Progenitor cell of endocrine pancreas (in vitro differentiated cells): ENCODE measurements at places on chromosomes 3 and 15.
A peak's percentile ranks its signal among the peaks of the same experiment; 100 is the strongest.

DNA sequence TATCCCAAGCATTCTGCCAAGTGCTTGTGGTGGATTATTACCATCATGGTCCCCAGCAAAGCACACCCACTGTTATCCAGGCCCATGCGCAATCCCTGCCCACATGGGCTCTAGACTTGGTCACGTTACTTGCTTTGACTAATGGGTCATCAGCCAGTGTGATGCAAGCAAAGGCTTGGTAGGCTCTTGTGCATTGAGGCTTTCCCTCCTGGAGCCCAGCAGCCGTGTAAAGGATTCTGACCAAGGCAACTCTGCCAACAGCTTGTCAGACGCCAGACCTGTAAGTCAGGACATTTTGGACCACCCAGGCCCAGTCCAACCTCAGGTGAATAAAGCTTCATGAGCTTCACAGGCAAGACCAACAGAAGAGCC lies 93.9 kb downstream of the ABHD5 start:
- DNase-seq: no peak

GRCh38 chr15:53384417-53384816 lies 375.0 kb downstream of the WDR72 start:
- no peak for DNase-seq

- DNase-seq: no peak
These were observed 28.2 kb downstream of the CHD2 start for GRCh38 chr15:92928225-92928750.

DNA sequence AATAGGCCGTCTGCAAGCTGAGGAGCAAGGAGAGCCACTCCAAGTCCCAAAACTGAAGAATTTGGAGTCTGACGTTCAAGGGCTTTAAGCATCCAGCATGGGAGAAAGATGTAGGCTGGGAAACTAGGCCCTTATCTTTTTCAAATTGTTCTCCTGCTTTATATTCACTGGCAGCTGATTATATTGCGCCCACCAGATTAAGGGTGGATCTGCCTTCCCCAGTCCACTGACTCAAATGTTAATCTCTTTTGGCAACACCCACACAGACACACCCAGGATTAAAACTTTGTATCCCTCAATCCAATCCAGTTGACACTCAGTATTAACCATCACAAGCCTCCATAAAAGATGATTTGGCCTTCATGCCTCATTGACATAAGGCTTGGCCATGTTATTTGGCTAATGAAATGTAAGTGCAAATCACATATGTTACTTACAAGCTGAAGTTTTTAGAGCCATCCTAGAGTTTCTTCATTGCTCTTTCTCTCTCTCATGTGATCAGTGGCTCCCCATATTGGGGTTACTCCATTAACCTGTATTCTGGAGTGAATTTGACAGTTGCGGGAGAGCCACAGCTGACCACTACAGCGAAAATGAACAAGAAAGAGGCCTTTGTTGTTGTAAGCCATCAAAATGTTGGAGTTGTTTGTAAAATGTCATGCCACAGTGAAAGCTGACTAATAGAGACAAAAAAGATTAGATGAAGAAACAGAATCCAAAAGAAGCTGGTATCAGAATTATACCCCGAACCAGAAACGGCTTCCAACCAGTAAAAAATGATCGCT lies 61.7 kb downstream of the GBE1 start:
- DNase-seq: no peak

DNA sequence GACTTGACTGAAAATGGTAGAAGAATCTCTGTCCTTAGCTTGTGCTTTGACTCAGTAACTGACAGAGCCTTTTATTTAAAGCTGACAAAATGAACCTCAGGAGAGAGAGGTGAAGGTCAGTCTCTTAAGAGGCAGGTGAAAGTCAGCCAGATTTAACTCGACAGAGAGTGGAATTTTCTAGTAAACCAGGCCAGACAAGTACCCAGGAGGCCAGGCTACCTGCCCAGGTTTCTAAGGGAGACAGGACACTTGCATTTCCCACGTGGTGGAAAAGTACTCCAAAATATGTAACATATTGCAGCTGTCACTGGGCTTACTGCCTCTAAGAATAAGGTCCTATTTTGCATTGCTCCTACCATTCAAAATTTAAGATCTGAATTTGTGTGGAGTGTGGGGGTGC lies 167.9 kb downstream of the FMN1 start:
- no peak for DNase-seq

GRCh38 chr15:83559310-83559966 lies 94.5 kb upstream of the ADAMTSL3 start:
- peak; percentile 55 for DNase-seq

DNA sequence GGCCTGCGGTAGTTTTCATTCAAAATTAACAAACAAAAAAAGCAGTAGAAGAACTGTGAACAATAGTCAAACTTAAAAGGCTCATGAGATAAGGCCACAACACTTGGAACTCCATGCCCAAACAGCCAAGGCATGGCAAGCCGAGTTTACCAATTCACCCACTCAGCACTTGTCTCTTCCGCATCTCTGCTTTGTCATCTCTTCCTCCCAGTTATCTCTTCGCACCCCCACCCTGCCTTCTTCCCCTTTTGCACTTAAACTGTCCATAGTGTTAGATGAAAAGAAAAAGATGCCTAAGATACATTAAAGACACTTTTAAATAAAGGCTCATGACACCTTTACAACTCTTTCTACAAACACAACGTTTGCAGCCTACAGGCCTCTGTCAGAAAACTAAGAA lies 11.1 kb downstream of the TLE3 start:
- DNase-seq: no peak

- DNase-seq: no peak
These were observed 156.9 kb upstream of the AGTR1 start for GRCh38 chr3:148540851-148541250.

- no peak for DNase-seq
These were observed 28.2 kb downstream of the TPM1 start for GRCh38 chr15:63070681-63071129.

GRCh38 chr3:190546881-190547510 lies 33.1 kb downstream of the IL1RAP start:
- DNase-seq: no peak

DNA sequence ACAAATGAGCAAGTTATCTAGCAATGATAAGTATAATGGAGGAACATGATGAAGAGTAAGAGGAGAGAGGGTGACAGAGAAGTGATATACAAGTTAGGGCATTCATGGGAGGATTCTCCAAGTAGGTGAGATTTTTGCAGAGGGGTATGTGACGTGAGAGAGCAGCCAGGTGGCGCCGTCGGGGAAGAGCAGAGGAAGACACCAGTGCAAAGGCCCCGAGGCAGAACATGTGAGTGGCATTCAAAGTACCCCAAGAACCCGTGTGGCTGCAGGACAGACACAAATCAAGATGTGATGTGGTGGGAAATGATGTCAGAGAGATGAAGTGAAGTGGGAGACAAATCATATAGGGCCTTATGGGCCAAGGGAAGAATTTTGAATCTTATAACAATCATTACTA lies 81.8 kb upstream of the GRM7 start:
- DNase-seq: no peak

- DNase-seq: peak; percentile 84
These were observed 82.6 kb downstream of the LSM3 start for GRCh38 chr3:14261229-14261628.

DNA sequence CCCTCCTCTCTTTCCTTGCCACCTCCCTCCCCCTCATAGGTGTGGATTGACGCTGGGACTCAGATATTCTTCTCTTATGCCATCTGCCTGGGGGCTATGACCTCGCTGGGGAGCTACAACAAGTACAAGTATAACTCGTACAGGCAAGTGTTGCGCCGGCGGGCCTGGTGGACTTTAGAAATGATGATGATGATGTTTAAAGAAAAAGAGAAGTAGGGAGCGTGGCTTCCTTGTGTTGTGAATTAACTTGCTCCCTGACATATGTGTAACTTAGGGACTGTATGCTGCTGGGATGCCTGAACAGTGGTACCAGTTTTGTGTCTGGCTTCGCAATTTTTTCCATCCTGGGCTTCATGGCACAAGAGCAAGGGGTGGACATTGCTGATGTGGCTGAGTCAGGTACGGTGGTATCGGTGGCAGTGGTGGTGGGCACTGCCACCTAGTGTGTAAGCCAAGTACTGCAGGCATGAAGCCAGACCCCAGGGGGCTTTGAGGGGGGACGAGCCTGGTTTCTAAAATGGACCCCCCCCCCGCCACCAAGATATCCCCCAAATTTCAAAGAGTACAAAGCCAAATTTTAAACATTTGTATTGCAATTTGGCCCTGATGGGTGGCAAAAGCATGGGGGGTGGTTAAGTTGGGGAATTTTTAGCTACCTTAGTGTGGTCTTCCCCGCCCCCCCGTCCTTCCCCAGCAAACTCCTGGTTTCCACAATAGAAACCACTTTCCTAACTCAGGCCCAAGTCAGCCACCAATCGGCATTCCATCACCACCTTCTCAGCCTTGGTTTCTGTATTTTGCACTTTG lies 65.6 kb downstream of the SLC6A6 start:
- peak; percentile 42 for DNase-seq

- DNase-seq: peak; percentile 32
These were observed 5.6 kb downstream of the RBP1 start for GRCh38 chr3:139533781-139534454.

DNA sequence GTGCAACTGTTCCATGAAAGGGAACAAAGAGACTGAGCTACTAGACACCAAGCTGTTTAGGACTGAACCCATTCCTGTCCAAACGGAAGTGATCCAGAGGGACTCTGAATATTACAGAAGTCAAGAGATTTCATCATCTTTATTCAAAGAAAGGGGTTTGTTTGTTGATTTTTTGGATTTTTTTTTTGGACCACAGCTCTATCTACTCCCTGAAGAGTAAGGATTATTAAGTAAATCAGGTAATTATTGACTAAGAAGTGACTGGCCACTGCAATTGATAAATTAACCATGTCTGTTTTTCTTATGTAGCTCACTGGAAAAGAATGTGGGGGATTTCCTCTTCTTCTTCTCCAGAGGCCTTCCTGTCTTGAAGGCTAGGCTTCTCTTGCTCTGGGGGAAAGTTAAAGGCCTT lies 146.6 kb upstream of the TPM1 start:
- DNase-seq: no peak

DNA sequence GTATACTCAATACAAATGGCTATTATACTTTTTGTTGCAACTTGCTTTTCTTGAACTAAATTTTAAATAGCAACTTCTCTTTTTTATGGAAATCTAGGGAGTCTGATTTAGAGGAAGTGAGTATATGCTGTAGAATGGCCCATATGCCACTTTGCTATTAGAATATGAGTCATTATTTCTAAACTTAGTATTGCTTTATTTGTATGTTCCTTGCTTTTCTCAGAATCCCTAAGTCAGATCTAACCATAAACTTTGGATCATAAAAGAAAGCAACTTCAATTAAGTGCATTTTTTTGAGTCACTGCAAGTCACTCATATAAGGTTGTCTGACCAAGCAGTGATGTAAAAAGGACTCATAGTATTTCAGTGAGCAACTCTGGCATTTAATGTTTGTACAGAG lies 17.5 kb upstream of the SPTSSB start:
- DNase-seq: no peak

GRCh38 chr3:56851966-56852884 lies 50.5 kb upstream of the ARHGEF3 start:
- no peak for DNase-seq

DNA sequence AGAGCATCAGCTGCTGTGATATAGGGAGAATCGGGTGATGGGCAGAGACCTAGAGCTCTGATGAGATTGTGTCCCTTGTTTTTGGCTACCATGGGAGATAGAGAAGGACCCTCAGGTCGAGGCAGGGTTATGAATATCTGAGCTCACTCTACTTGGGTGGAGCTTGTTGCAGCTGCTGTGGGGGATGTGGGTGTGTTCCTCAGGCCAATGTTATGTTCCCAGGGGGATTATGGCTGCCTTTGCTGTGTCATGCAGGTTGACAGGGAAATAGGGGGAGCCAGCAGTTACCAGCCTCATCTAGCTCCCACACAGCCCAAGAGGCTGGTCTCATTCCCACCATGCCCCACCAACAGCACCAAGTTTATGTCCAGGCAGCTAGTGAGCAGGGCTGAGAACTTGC lies 131.5 kb downstream of the TRIM42 start:
- no peak for DNase-seq

- DNase-seq: no peak
These were observed 23.3 kb downstream of the IL1RAP start for GRCh38 chr3:190537146-190537545.

DNA sequence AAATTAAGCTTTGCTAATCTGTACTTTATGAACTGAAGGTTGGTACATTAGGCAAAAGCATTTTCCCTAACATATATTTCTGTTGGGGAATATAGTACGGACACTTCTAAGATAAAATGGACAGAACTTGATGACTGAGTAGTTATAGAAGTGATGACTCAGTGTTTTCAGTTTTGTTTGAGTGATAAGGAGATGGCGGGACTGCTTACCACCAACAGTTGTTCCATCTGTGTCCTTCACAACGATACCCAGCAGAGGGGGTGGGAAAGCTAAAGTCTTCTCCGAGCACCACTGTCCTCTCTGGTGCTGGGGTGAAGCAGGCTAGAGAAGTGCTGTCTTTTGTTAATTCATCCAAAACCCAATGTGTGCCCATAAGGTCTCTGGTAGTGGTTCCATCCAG lies 195.8 kb downstream of the CD47 start:
- DNase-seq: no peak

- no peak for DNase-seq
These were observed 47.4 kb downstream of the CMTM8 start for GRCh38 chr3:32285891-32286290.

GRCh38 chr3:119177321-119177720 lies 3.9 kb downstream of the UPK1B start:
- DNase-seq: no peak

DNA sequence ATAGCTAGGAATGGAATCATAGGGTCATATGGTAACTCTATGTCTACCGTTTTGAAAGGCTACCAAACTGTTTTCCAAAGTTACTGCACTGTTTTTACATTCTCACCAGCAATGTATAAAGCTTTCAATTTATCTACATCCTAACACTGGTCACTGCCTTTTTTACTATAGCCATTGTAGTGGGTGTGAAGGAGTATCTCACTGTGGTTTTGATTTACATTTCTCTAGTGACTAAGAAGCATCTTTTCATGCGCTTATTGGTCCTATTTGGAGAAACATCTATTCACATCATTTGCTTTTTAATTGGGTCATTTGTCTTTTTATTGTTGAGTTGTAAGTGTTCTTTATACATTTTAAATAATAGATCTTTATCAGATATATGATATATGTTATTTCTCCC lies 53.3 kb downstream of the PIK3R4 start:
- no peak for DNase-seq

- DNase-seq: no peak
These were observed 189.0 kb upstream of the TMC3 start for GRCh38 chr15:81562986-81563385.

DNA sequence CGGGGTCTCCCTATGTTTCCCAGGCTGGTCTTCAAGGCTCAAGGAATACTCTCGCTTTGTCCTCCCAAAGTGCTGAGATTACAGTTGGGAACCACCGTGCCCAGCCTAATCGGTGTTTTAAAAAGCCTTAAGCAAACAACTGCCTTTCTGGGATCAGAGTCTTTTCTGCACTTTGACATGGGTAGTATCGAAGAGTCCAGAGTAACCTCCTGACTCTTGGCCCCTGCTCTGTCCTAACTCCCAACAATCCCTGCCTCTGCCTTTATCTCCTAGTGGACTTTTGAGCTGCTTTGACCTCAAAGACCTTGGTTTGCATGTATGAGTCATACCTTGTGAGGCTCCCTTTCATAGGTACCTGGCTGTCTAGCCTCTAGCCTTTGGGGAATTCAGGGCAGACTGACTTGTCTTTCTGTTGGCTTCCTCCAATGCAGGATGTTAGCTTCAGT lies 21.0 kb upstream of the HACD2 start:
- no peak for DNase-seq
